ENCODE measurements at places on chromosomes 2 and 18. TPM values are rescaled to one million over a fixed set of nuclear protein-coding genes. Genes with fewer than 3 reads are reported as not detected.

SLC4A3 gene
- 2.0 TPM for total RNA-seq

LOXHD1 gene
- not detected for total RNA-seq

TSGA10 gene
- 3.1 TPM for total RNA-seq

GYPC gene
- total RNA-seq = not detected

FEV gene
- total RNA-seq = not detected

MLPH gene
- total RNA-seq = 318 TPM
